Epithelial cell of umbilical artery (primary cell): ENCODE measurements at places on chromosomes 1 and 21. TPM values are rescaled to one million over a fixed set of nuclear protein-coding genes. Genes with fewer than 3 reads are reported as not detected.

Gene C1QA
- total RNA-seq = not detected in 2 replicates

Gene SHISA4
- total RNA-seq = 9.0 and 13.0 TPM in 2 replicates

Gene MASP2
- not detected in 2 replicates for total RNA-seq

Gene TRPM2
- not detected in 2 replicates for total RNA-seq

Gene KRTAP11-1
- total RNA-seq = not detected in 2 replicates

Gene ELF3
- 0.30 and 0.32 TPM in 2 replicates for total RNA-seq

Gene THEM5
- total RNA-seq = not detected in 2 replicates

Gene RXFP4
- total RNA-seq = not detected in 2 replicates

Gene ZNF683
- not detected in 2 replicates for total RNA-seq

Gene SH3D21
- 0.91 and 0.97 TPM in 2 replicates for total RNA-seq

Gene CYB5RL
- total RNA-seq = 4.2 and 4.6 TPM in 2 replicates

Gene NHLH1
- total RNA-seq = 0.15 TPM in 1 of 2 replicates, not detected in the other

Gene S100A7A
- not detected in 2 replicates for total RNA-seq

Gene HCRTR1
- under 0.01 and 1.1 TPM in 2 replicates for total RNA-seq

Gene ZMYND12
- 0.32 and 0.61 TPM in 2 replicates for total RNA-seq

Gene NBL1
- 21.3 and 34.1 TPM in 2 replicates for total RNA-seq

Gene NR1I3
- total RNA-seq = not detected in 2 replicates

Gene C2CD4D
- total RNA-seq = not detected in 2 replicates

Gene EPHB2
- total RNA-seq = 50.0 and 58.8 TPM in 2 replicates

Gene PADI3
- total RNA-seq = not detected in 2 replicates

Gene ITGB3BP
- total RNA-seq = 27.6 and 29.0 TPM in 2 replicates
